HT-29 (cell line): ENCODE measurements at places on chromosomes 2 and 18. TPM values are rescaled to one million over a fixed set of nuclear protein-coding genes. Genes with fewer than 3 reads are reported as not detected.

MBP gene
- total RNA-seq: 27.4 and 28.9 TPM in 2 replicates

BMP10 gene
- not detected in 2 replicates for total RNA-seq

CHRNA1 gene
- total RNA-seq: not detected in 2 replicates

SERPINB11 gene
- not detected in 2 replicates for total RNA-seq

AFF3 gene
- total RNA-seq: not detected in 2 replicates

SLC19A3 gene
- 0.03 TPM in 1 of 2 replicates, not detected in the other for total RNA-seq

STARD6 gene
- total RNA-seq: not detected in 2 replicates

C2orf80 gene
- total RNA-seq: not detected in 2 replicates

HNRNPLL gene
- 24.7 and 32.4 TPM in 2 replicates for total RNA-seq

CPS1 gene
- total RNA-seq: not detected in 2 replicates

TCF7L1 gene
- not detected in 2 replicates for total RNA-seq

DSC1 gene
- not detected in 2 replicates for total RNA-seq

DES gene
- total RNA-seq: 0.63 TPM in 1 of 2 replicates, not detected in the other

XPO1 gene
- total RNA-seq: 85.6 and 101 TPM in 2 replicates

ASB18 gene
- not detected in 2 replicates for total RNA-seq

IL1F10 gene
- total RNA-seq: 0.42 TPM in 1 of 2 replicates, not detected in the other

COL6A3 gene
- 0.03 TPM in 1 of 2 replicates, not detected in the other for total RNA-seq

DNA sequence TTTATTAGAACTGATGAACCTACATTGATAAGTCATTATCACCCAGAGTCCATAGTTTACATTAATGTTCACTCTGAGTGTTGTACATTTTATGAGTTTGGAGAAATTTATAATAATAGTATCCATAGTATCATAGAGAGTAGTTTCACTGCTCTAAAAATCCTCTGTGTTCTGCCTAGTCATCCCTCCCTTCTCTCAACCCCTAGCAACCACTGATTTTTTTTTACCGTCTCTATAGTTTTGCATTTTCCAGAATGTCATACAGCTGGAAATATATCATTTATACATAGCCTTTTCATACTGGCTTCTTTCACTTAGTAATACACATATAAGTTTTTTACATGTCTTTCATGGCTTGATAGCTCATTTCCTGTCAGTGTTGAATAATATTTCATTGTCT, 231.1 kb downstream of the RAD51AP2 start:
- DNase-seq: no peak

GRCh38 chr2:101151146-101151858, at the start of gene TBC1D8:
Gene TBC1D8 (minus strand): TSS chr2:101151382. CDS start chr2:101151253, 129 bp downstream.
- peak; percentile 78 for DNase-seq

GRCh38 chr2:187497858-187498463, 49.9 kb upstream of the CALCRL start:
- DNase-seq: peak; percentile 51

- DNase-seq: no peak
These were observed 100.0 kb downstream of the MYO3B start for GRCh38 chr2:170277951-170278350.

DNA sequence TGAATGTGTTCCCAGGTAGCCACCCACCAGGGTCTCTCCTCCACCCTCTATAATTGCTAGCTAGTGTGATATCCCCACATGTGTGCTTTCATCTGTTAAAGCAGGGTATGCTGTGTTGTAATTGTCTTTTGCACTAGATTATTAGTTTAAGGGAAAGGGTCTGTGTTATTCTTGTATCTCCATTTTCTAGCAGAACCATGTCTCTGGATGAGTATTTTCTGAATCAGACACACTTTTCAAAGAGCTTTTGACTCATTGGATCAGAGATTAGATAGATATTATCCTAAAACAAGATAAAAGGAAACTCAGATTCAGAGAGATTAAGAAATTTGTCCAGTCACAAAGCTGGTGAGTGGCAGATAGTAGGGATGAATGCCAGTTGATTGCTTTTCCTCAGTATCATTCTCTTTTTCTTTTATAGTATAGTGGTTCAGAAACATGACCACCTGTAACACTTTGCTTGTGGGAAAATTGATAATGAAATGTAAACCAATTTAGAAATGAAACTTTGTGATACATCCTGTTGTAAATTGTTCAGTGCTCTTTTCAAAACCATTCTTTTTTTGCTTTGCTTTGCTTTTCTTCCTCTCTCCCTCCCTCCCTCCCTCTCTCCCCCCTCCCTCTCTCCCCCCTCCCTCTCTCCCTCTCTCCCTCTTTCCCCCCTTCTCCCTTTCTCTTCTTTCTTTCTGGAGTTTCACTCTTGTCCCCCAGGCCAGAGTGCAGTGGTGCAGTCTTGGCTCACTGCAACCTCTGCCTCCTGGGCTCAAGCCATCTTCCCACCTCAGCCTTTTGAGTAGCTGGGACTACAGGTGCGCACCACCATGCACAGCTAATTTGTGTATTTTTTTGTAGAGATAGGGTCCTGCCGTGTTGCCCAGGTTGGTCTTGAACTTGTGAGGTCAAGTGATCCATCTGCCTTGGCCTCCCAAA, 7.4 kb downstream of the MIB1 start:
- DNase-seq: no peak

DNA sequence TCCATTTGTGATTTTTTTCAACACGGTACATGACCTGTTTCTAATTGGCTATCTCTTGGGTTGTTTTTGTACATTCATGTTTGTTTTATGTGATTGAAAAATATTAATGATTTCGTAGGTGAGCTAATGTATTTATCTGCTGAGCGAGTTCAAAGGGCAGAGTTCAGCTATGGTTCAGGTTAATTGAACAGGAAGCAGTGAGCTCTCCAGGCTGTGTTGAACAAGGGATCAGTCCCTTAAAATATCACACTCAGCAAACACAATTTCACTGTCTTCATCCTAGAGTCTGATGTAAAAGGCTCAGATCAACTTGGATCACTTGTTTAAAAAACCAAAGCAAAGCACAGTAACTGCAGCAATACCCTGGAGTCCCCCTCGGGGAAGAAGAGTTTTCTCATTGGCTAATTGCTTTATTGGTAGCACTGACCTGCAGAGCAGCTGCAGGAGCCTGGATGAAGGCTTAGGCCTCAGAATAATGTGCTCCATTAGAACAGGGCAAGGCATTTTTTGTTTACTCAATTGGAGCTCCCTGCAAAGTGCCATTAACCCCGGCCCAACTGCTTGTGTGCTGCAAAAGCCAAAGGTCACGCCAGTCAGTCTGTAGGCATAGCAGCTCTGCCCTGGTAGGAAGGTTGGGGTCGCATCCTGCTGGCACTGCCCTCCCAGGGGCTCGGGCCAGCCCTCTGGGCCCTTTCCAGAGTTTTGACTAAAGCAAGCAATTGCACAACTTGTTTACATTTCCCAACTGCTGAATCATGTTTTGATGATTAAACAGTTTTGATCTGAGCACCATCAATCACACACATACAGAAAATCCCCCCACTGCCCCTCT, 10.5 kb downstream of the ONECUT2 start:
- peak; percentile 37 for DNase-seq

GRCh38 chr2:183780072-183780471, 655.8 kb downstream of the NUP35 start:
- no peak for DNase-seq

DNA sequence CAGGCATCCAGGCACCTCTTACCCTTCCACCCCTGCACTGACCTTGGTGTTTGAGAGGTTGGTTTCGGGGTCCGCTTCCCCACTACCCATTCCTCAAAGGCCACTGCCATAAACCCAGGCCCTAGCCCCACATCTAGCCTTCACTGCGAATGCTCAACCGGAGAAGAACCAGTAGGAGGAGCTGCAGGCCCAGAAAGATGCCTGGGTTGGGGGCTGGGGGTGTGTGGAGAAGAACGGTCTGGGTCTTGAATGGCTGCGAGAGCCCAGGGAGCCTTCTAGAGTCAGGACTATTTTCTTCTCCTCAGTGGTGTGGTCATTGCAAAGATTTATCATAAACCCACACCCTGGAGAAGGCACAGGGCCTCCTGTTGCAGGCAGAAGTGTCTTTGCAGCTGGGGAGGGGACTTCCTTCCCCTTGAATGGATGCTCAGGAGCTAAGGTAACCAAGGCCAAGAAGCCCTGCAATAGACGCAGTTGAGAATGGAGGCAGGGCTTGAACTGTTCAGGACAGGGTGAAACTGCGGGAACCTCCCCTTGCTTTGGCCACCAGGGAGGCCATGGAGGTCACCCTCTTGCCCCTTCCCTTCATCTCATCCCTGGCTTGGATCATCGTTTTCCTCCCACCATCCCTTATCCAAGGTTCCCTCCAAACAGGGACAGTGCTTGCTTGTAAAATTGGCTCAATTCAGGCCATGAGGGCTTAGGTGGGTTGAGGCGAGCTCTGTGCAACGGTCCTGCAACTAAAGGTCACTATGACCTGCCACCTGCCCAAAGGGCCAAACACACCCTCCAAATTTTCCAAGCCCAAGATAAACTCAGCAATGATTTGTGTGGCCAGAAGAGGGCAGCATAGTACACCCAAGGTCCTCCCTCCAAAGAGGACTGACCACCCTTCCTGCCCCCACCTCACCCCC, 20.9 kb downstream of the THNSL2 start:
- peak; percentile 33 for DNase-seq

- no peak for DNase-seq
These were observed 202.8 kb upstream of the THUMPD2 start for GRCh38 chr2:39981883-39982311.

- DNase-seq: no peak
These were observed 19.1 kb upstream of the ACMSD start for GRCh38 chr2:134819334-134819733.

GRCh38 chr2:150572194-150572766, 84.8 kb upstream of the RND3 start:
- DNase-seq: no peak

- DNase-seq: no peak
These were observed 268.9 kb downstream of the DYSF start for GRCh38 chr2:71722286-71722685.

DNA sequence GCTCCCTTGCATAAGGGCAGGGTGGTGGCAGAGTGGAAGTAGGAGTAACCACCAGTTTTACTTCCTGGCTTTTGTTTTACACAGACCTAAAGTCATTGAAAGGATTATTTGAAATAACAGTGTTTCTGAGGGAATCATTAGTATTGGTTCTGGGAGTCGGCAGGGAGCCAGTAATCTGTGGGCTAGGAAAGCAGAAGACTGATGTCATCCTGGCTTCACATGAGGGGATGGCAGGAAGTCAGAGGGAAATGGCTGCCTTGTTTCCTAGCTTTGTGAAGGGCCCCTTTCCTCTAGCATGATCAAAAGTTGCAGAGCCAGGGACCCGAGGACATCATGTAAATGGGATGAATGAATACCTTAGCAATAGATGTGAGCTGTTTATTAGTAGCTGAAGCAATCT, 792.6 kb downstream of the CPS1 start:
- DNase-seq: no peak

DNA sequence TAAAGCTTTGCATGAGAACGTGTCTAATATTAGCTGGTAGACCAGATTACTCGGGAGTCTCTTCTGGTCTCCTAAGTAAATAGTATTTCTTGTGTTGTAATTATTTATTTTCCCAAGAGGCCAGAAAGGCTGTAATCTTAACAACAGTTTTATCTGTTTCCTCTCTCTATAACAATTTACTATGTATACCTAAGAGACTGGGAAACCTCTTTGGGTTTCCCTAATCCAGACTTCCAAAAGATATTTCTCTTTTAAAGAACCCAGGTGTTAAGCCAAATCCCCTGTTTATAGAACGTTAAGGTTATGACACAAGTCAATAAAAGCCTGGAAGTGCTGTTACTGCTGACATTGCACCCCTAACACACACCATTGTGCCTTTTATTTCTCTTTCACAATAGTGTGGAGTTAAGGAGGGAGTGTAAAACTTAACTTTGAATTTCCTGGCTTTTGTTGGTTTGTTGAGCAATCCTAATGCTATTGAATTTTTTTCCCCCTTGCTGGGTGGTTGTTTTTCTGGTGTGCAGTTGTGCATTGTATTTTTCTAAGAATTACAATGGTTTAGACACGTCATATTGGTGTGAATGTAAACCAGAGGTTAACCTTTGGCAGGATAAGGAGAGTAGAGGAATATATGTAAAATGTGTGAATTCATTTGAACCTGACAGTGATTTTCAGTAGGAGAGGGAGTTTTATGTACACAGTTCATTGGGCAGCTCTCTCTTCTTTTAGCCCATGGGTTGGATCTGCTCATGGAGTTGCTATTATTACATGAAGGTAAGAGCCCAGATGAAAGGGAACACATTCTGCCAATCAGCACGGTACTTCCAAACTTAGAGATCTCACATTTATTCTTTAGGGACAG, 192.8 kb downstream of the MTX2 start:
- no peak for DNase-seq

- peak; percentile 54 for DNase-seq
These were observed 597 bp downstream of the RNF103 start for GRCh38 chr2:86623043-86623493.

GRCh38 chr2:86189782-86190416, 5.4 kb downstream of the IMMT start:
- DNase-seq: no peak

- no peak for DNase-seq
These were observed 18.1 kb upstream of the ZNF407 start for GRCh38 chr18:74579496-74580065.

DNA sequence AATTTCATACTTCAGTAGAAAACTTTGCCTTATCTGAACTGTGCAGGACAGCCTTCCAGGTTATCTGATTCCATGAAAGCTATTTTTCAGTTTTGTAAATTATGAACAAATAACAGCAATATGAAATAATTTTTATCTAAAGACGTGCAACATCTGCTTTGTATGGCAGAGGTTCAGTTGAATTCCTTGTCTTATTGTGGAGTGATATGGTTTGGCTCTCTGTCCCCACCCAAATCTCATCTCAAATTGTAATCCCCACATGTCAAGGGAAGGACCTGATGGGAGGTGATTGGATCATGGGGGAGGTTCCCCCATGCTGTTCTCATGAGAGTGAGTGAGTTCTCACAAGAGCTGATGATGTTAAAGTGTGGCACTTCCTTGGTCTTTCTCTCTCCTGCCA, 18.1 kb upstream of the RPIA start:
- no peak for DNase-seq

- no peak for DNase-seq
These were observed 117.2 kb upstream of the KLF7 start for GRCh38 chr2:207282916-207283315.

DNA sequence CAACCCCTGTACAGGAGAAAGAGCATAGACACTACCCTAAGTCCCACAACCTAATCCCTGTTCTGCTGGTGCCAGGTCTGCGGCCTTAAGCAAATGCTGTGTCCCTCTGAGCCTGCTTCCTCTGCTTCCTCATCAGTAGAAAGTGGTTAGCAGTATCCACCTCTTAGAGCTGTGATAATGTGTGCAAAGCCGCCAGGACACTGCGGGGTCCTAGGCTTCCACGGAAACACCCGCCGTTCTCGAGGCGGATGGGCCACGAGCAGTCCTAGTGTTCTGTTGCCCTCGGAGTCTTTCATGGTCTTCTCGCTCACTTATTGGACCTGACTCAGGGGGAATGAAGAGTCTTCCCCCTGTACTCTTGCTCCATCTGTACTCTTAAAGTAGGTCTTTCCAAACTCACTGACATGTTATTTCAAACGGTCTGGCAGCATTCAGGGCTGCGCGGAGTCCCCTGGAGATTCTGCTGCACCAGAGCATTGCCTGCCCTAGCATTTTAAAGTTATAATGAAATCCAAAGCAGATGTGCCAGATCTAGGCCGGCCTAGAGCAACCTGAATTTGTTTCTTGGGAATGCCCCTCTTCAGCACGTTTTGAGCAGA, 107.2 kb upstream of the ZNF236 start:
- no peak for DNase-seq

- no peak for DNase-seq
These were observed 55.9 kb upstream of the HPCAL1 start for GRCh38 chr2:10246831-10247230.
